Activated CD8-positive, alpha-beta memory T cell treated with anti-CD3 and anti-CD28 coated beads for 4 hours (primary cell): ENCODE measurements at places on chromosomes 5 and 9.

DNA sequence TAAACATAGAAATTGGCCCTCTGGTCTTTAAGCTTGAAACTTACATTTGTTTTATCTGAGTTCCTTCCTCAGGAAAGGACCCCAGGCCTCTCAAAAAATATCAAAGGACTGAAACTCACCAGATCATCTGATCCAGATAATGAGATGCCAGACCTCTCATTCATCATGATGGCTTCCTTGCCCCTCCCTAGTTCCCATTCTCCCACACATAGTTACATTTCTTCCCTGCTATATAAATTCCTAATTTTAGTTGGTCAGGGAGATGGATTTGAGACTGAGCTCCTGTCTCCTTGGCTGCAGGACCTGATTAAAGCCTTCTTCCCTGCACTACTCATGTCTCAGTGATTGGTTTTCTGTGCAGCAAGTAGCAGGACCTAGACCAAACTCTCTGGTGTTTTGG, 119.4 kb upstream of the SPIN1 start:
- no peak for DNase-seq

GRCh38 chr5:141343953-141344463, 379 bp downstream of the PCDHGA3 start:
- no peak for DNase-seq

DNA sequence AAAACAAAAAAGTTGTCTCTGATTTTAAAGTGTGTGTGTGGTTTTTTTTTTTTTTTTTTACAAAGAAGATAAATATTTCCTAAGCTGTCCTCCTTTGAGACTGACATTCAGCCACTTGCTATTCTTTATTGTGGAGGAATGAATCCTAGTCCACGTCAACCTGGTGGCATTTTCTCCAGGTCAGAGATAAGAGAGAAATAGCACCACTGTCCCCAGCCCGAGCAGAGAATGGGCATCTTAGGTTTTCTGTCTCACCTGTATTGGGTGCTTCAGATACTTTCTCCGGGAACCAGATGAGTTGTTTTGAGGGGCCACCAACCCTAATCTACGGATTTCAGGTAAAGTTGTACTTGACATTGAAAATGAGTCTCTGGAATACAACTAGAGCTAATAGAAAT, 1.4 kb downstream of the ITGA2 start:
- DNase-seq, result no peak

DNA sequence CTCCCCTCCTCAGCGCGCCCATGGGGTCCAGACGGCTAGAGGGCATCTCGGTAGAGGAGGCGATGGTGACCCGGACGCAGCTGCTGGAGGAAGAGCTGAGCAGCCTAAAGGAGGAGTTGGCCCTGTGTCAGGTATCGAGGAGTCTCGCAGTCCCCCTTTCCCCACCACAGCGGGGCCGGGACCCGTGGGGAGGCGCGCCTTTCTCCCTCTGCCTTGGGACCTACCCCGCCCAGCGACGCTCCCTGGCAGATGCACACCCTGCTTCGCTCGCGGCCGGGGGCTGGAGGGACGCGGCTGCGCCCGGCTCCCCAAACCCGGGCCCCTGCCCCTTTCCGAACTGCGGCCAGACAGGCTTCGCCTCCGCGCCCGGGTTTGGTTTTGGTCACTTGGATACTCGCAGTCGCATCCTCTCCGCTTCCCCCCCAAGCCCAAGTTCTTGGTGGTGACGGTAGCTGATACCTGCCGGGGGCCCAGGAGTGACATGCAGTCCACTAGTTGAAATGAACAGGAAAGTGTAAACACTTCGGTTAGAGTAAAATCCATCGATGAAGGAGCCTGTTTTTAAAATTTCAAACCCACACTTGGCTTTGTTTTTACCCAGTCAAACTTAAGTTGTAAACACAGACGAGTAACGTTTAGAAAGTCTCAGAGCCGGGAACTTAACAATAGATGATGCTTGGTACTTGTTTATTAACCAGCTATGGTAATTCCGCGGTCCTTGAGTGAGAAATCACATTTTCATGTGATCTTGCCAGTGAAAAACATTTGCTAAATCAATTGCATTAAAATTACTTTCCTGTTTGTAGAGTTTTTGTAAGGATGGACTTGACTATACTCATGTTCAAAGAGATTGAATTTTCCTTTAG, 688 bp downstream of the CNTLN start:
- peak; percentile 6 for DNase-seq

DNA sequence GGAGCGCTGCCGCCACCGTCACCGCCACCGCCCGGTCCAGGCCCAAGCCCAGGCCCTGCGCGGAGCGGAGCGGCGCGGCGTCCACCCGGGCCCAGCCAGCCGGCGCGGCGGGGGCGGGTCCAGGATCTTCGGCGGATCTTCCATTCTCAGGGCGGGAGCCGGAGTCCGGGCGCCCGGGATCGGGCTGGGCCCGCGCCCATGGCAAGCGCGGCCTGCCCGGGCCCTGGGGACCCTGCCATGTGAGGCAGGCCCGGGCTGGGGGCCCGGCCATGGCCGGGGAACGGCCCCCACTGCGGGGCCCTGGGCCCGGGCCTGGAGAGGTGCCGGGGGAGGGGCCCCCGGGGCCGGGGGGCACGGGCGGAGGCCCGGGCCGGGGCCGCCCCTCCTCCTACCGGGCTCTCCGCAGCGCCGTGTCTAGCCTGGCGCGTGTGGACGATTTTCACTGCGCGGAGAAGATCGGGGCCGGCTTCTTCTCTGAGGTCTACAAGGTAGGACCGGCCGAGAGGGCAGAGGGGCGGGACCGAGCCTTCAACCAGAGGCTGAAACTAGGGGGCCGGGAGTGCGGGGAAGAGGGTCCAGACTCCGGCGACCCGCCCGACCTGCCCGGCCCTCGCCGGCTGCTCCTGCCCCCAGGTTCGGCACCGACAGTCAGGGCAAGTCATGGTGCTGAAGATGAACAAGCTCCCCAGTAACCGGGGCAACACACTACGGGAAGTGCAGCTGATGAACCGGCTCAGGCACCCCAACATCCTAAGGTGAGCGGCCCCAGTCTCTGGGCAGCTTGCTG, 482 bp downstream of the TESK1 start:
- DNase-seq, result no peak

- DNase-seq, result no peak
Measured at GRCh38 chr9:21875893-21876292, 73.5 kb downstream of the MTAP start.

DNA sequence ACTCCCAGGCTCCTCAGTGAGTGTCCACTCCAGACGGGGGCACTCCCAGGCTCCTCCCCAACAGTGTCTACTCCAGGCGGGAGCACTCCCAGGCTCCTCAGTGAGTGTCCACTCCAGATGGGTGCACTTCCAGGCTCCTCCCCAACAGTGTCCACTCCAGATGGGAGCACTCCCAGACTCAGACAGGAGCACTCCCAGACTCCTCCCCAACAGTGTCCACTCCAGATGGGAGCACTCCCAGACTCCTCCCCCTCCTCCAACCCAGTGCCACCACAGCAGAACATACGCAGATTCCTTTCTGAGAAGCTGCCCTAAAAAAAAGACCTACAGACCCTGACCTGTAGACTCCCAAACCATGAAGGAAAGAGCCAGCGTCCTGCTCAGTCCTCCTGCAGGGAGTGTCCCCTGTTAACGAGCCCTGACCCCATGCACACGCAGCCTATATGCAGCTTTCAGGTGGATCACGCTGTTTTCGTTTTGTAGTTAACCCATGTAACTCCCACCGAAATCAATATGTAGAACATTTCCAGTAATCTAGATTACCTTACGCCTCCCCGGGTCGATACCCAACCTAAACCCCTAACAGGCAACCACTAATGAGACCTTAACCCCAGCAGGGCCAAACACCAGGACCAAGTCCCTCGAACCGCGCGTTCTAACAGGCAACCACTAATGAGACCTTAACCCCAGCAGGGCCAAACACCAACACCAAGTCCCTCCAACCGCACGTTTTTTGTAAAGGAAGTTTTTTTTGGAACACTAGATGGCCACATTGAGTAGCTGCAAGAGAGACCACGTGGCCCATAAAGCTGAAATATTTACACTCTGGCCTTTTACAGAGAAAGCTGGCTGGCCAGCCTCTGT, 15.7 kb downstream of the PNPLA7 start:
- no peak for DNase-seq

- no peak for DNase-seq
Measured at GRCh38 chr5:135429301-135430134, 17.6 kb downstream of the DCANP1 start.

- no peak for DNase-seq
Measured at GRCh38 chr5:1793301-1793740, 6.3 kb downstream of the MRPL36 start.

DNA sequence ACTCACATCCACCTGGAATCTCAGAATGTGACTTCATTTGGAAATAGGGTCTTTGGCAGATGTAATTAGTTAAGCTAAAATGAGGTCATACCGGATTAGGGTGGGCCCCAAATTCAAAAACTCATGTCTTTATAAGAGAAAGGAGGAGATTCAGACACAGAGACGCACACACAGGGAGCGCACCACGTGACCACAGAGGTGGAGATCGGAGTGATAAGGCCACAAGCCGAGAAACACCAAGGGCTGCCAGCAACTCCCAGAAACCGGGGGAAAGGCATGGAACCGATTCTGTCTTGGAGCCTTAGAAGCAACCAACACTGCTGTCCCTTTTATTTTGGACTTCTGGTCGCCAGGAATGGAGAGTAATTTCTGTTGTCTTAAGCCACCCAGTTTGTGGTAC, 31.8 kb upstream of the LMX1B start:
- DNase-seq, result no peak

GRCh38 chr9:38417003-38417945, 7.0 kb downstream of the IGFBPL1 start:
- no peak for DNase-seq

GRCh38 chr9:97807681-97808080, 45.3 kb upstream of the FOXE1 start:
- no peak for DNase-seq

GRCh38 chr9:104094534-104095015, 466 bp downstream of the SMC2 start:
- no peak for DNase-seq

DNA sequence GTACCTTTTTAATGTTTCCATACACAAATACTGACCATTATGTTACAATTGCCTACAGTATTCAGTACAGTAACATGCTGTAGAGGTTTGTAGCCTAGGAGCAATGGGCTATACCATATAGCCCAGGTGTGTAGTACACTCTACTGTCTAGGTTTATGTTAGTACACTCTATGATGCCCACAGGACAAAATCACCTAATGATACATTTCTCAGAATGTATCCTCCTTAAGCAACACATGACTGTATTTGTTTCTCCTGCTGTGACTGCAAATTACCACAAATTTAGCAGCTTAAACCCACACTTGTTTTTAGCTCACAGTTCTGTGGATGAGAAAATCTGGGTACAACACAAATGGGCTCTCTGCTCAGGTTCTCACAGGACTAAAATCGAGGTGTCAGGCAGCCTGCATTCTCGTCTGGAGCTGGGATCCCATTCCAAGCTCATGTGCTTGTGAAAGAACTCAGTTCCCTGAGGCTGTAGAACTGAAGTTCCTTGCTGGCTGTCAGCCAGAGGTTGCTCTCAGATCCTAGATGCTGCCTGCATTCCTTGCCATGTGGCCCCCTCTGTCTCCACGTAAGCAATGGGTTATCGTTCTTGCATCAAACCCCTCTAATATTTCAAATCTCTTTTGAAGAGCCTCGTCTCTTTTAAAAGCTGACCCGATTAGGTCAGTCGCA, 38.6 kb upstream of the PIK3R1 start:
- DNase-seq, result no peak

DNA sequence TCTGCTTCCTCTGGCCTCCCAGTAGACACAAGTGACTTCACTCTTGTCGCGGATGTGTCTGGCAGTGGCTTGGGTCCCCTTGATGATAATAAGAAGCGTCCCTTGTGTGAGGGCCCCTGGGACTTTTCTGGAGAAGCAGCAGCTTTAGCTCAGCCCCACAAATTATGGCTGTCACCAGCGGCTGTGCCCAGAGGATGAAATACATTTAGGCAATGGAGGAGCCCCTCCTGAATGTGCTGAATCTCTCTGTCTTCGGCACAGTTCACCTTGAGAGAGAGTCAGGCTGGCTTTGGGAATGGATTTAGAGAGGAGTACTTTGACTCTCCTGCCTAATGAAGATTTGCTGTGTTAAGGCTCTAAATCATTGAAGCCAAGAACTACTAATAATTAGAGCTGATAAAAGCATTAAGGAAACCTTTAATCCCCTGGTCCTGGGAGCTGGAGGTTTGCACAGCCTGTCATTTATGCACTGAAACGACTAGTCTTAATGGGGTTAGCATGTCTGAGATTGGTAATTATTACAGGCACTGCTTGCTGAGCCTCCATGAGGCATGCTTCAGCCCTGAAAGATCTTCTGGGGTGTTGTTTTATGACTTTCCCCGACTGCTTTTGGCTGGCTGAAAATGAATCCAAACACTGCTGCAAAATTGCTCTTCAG, 127.0 kb downstream of the TENT4A start:
- no peak for DNase-seq

DNA sequence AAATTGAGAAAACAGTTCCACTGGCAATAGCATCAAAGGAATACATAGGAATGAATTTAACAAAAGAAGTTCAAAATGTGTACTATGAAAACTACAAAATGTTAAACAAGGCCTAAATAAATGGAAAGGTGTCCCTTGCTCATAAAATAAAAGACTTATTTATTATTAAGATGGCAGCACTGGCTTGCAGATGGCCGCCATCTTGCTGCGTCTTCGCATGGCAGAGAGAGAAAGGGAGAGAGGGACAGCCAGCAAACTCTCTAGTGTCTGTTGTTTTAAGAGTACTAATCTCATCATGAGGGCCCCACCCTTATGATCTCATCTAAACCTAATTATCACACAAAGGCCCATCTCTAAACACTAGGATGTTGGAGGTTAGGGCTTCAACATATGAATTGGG, 47.1 kb downstream of the ABLIM3 start:
- DNase-seq, result no peak

DNA sequence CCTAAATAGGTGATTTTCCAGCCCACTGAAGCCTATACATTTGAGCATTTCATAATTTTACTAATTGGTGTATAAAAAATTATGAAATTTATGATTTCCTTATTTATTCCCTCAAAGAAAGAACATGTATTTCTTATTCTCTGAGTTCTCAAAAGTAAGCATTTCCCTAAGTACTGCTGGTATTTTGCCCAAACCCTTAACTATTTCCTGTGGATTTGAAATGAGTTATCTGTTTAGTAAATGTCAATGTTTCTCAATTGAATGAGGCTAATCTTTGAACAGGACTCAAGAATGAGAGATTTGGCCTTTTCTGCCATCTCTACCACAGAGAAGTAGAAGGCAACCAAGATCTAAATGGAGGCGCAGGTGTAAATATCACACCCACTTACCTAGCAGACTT, 751.7 kb downstream of the TLE1 start:
- DNase-seq, result no peak

GRCh38 chr5:173094012-173094661, 38.0 kb downstream of the CREBRF start:
- DNase-seq, result no peak

GRCh38 chr5:156778752-156779151, 71.3 kb upstream of the PPP1R2B start:
- no peak for DNase-seq

DNA sequence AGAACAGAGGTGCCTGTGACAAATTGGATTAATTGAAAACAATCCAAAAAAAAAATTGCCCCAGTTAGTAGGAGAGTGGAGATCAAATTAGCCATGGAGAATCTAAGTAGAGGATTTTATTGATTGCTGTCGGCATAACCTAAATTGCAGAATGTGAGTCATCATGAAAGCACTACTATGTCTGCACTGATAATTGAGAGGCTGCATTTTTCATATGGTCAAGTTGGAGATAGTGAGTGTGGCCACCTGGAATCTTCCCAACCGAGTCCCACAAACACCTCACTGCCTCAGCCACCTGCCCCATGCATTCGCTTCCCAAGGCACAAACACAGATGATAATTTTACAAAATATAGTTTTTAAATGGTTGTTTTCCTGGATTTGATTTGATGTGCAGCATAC, 123.7 kb downstream of the NTRK2 start:
- no peak for DNase-seq
